ENCODE measurements at places on chromosomes 12 and 14.

DNA sequence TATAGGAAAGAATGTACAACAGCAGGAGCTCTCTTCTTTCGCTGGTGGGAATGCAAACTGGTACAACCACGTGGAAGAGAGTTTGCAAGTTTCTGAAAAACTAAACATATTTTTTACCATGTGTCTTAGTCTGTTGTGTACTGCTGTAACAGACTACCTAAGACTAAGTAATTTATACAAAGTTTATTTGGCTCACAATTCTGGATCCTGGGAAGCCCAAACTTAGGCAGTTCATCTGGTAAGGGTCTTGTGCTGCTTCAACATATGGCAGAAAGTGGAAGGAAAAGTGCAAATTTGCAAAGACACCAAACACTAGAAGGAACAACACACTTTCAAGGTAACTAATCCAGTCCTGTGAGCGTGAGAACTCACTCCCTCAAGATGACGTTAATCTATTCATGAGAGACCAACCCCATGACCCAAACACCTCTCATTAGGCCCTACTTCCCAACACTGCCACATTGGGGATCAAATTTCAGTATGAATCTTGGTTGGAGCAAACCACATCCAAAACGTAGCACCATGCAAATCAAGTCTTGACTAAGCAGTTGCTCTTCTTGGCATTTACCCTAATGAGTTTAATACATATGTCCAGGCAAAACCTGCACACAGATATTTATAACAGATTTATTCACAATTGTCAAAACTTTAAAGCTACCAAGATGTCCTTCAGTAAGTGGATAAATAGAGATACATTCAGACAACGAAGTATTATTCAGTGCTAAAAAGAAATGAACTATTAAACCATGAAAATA lies 481.9 kb upstream of the FOXG1 start:
- DNase-seq, result no peak

- no peak for DNase-seq
Observed at GRCh38 chr14:100982762-100983161, 79.2 kb upstream of the RTL1 start.

DNA sequence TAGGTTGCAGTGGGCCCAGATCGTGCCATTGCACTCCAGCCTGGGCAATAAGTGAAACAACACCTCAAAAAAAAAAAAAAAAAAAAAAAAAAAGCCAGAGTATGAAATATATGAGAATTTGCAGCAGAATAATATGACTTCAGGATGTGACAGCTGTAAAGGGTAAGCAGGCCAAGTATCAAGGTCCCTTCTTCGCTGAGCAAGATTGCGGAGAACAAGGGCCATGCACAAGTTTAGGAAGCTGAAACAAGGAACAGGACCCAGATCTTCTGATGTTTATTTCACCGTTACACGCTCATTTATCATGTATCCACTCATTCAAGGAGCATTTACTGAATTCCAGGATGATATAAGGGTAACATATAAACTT lies 659 bp upstream of the FOXJ2 start:
- DNase-seq, result no peak

DNA sequence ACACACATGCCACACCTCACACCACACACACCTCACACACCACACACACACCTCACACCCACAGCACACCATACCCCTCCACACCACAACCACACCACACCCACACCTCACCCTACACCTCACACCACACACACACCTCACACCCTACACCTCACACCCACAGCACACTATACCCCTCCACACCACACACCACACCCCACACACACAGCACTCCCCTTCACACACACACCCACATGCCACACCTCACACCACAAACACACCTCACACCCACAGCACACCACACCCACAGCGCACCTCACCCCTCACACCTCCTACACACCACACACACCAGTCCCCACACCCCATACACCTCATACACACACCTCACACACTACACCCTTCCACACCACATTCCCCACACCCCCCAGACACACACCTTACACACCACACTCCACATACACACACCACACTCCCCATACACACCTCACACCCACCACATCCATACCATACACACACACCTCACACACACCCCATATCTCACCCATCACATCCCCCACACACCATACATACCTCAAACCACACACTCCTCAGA lies 80.0 kb downstream of the ACTN1 start:
- DNase-seq, result no peak

- no peak for DNase-seq
Observed at GRCh38 chr14:34237677-34238076, 224.4 kb downstream of the SPTSSA start.

DNA sequence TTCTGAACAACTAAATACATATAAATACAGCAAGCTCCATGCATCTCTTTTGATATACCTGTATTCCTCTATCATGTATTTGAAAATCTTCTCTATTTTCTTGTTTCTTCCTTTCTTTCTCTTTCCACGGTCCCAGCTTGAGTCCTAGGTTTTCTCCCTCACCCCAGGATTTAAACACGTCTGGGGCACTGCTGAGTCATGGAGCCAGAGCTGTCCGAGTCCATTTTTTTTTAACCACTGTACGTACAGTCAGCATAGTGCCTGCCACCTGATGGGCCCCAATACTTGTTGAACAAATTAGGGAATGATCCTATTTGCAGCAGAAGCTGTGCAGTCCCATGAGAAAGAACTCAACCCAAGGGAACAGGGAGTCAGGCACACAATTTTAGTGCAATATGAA lies 158.1 kb downstream of the ATP23 start:
- DNase-seq, result no peak

DNA sequence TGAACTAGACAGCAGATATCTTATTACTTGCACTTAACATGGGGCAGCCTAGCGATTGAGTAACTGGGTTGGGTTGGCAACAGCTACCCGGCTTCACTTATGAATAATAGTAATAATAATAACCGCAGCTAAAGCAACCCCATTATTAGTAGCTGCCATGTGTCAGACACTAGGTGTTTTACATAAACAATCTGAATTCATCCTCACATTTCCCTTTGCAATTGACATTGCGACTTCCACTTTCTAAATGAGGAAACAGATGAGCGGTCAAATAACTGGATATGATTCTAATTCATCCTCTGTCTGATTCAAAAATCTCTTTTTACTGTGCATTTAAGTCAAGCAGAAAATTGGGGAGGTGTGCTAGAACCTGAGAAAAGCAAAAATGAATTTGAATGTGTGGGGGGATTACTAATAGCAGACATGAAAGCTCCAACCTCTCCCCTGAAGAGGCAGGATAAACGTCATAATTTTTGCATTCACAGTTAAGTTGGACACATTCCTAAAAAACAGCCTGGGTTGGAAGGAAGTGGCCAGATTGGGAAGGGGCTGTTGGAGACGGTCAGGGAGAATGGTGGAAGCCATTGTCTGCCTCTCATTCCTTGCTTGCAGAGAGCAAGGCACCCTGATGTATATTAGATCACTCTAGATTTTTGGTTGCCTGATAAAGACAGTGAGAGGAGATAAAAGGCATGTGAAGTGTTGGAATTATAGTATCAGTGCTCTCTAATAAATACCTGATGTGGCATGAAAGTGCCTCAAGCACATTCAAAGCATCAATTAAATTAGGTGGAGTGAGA lies 13.1 kb downstream of the EMP1 start:
- no peak for DNase-seq

DNA sequence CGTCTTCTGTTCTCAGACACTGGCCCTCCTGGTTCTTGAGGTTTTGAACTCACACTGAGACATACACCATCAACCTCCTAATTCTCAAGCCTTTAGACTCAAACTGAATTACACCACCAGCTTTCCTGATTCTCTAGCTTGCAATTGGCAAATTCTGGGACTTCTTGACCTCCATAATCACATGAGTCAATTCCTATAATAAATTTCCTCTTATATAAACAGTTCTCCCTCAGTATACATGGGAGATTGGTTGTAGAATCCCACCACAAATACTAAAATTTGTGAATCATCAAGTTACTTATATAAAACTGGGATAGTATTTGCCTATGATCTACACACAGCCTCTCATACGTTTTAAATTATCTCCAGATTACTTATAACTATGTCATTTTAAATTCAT lies 162.2 kb downstream of the DIO2 start:
- no peak for DNase-seq

- no peak for DNase-seq
Observed at GRCh38 chr12:9731393-9731792, 1.5 kb downstream of the CLECL1 start.

DNA sequence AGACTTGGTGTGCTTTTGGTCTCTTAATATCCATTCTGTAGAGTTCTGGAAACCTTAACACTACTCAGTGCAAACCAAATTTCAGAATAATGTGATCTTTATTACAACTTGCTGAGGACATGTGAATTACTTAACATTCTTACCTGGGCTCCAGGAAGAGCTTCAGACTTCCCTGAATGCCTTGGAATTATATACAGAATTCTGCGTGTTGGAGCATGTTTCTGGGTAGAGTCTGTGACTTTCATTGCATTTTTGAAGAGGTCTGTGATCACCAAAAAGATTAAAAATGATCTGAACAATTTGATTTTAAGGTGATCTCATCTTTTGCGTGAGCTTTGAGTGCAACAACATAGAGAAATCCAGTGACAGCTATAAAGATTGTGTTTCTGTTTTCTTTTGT lies 35.4 kb downstream of the ZDHHC17 start:
- no peak for DNase-seq

DNA sequence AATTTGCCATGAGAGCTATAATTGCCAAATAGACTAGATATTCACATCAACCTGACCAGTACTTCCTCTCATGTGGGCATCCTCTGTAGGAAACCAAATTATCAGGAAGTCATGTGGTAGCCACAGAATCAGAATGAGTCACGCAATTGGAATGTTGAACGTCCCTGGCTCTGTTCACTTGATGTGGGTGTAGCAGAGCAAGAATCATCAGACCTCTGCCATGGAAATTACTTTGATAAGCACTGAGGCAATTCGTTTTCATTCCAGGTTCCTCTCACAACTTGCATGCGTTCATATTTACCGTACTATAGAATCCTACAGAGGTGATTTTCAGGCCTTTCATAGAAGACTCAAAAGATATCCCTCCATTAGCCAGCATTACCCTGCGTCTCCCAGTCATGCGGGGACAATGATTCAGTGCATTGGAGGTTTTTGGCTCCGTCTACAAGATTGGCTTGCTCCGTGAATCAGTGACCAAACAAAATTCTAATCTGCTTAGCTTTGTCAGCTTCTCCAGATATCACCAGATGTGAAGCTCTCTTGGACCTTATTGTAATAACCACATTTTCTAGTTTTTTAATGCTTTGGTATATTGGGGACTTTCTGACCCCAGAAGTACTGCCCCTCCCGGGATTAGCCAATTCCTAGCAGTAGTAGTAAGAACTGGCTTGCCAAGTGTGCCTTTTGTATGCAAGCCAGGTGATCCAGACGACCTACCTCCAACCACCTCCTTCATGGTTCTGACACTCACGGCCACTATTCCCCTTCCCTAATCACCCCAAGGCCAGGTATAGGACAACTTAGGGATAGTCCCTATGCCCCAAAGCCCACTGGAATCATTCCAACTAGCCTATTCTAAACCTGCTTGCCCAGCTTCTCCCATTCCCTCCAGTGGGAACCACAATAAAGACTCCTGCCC lies 133.4 kb downstream of the KICS2 start:
- DNase-seq, result no peak

GRCh38 chr12:76158518-76159321 lies 74.2 kb upstream of the NAP1L1 start:
- no peak for DNase-seq

- no peak for DNase-seq
Observed at GRCh38 chr12:89469361-89469760, 55.2 kb downstream of the GALNT4 start.

DNA sequence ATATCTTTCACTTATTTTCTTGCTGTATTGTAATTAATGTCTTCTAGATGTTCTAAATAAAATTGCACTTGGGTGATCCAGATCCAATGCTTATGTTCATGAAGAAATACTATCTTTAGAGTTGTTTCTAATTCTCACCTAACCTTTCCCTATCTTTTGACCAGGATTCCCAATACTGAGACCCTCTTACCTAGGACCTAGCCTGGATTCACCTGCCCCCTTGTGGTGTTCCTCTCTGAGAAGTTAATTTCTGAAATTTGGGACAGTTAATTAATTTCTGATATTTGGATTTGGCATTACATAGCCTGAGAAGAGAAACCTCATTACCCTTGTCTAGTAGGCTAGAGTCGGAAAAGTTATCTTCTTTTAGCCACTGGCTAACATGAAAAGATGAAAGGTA lies 29.5 kb downstream of the FOXA1 start:
- DNase-seq, result peak; percentile 49

- peak; percentile 9 for DNase-seq
Observed at GRCh38 chr14:74326369-74327152, 21.7 kb upstream of the VRTN start.

All from NCI-H1092 (cell line).